ENCODE measurements at places on chromosomes 5 and 9.

DNA sequence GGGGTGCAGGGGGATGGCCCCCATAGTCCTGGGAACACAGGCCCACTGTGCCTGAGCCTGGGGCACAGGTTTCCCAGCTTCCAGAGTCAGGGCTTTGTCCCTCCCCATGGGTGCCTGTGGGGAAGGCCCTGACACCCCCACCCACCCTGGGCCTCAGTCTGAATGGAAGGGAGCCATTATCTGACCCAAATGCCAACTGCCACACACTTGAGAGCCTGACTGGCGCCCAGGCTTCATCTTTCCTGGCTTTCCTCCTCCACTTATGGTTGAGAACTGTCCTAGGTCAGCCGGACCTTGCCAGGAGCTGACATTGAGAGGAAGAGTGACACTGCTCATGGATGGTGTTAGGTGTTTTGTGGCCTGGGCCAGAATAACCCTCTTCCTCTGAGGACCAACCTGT is 24.0 kb downstream of the SH3PXD2B start:
- no peak for DNase-seq

GRCh38 chr5:135557076-135557838 is 21.5 kb upstream of the NEUROG1 start:
- DNase-seq: no peak

DNA sequence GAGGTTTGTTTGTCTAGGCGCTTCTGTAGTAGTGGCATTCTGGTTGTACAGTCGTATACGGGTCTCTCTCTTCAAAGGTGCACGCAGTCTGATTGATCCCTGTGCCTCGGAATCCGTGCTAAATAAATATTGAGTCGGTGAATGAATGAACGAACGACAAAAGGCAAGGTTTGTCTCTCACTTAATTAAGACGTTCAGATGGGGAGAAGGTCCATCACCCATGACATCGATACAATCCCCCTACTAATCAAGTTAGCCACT is 500 bp upstream of the CREBRF start:
- DNase-seq: no peak

DNA sequence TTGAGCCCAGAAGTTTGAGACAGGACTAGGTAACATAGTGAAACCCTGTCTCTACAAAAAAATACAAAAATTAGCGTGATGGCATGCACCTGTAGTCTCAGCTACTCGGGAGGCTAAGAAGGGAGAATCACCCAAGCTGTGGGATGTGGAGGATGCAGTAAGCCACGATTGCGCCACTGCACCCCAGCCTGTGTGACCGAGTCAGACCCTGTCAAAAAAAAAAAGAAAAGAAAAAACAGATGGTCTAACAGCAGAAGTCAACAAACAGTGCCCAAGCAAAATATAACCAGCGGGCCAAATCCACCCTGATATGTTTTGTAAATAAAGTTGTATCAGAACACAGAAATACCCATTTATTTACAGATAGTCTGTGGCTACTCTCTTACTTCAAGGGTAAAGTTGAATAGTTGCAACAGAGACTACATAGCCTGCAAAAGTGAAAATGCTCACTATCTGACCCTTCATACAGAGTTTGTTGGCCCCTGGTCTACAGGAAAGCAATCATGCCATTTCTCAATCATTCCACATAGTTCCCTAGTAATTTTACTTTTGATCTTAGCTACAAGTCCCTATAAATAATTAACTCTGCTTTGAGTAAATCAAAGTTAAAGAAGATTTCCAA is 383.7 kb downstream of the TLE1 start:
- no peak for DNase-seq
